ENCODE measurements at places on chromosomes 3 and 15. TPM values are rescaled to one million over a fixed set of nuclear protein-coding genes. Genes with fewer than 3 reads are reported as not detected.

GRCh38 chr15:82047453-82048400, 1.9 kb upstream of the MEX3B start:
- peaks cover 24% of the 10 kb centered on the region for H3K4me1 ChIP-seq
- 0 out of 2 replicates have a peak, but pooled peaks cover 4% of the 10 kb centered on the region for H3K36me3 ChIP-seq
- no peak for DNase-seq
- peak overlapping the region; percentile 81 for H3K4me3 ChIP-seq

NR1I2 gene
- total RNA-seq = not detected

CIDEC gene
- not detected for total RNA-seq

- peaks cover 26% of the 10 kb centered on the region for H3K4me1 ChIP-seq
- H3K36me3 ChIP-seq = peaks cover 25% of the 10 kb centered on the region
- no peaks in the 10 kb centered on the region for H3K27me3 ChIP-seq
- no peak overlapping the region for H3K4me3 ChIP-seq
These were observed 127.7 kb downstream of the ISL2 start for GRCh38 chr15:76464247-76464646.

GRCh38 chr15:65303687-65304380, 643 bp upstream of the RNU5B-1 start:
- H3K4me1 ChIP-seq = peaks cover 20% of the 10 kb centered on the region
- H3K36me3 ChIP-seq = no peaks in the 10 kb centered on the region
- peaks cover 10% of the 10 kb centered on the region for H3K27me3 ChIP-seq
- H3K27ac ChIP-seq = peak overlapping the region; percentile 99
- DNase-seq = peak; percentile 58

DNA sequence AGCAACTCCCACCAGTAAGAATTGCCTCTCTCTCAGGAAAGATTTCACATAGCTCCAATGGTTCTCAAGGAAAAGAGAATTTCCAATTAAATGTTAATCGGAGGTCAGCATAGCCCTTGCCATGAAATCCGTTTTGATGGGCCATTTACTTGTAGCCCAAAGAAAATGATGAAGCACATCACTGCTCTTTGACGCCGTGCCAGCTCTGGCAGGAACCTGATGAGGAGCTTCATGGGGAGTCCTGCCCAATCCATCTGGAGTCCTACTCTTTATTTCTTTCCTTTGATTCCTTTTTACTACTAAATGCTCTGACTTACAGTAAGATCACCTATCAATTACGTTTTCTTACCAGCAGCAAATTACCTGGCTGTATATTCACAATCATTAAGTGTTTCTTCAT, 84.7 kb downstream of the FGF12 start:
- no peaks in the 10 kb centered on the region for H3K36me3 ChIP-seq
- H3K4me3 ChIP-seq = no peak overlapping the region
- no peak overlapping the region for H3K27ac ChIP-seq
- H3K4me1 ChIP-seq = no peaks in the 10 kb centered on the region

TMC3 gene
- total RNA-seq = not detected

GOLGA8G gene
- not detected for total RNA-seq

ISG20 gene
- total RNA-seq = 0.75 TPM

GRCh38 chr3:102060814-102061213, 211.5 kb downstream of the NFKBIZ start:
- no peaks in the 10 kb centered on the region for H3K27me3 ChIP-seq
- no peaks in the 10 kb centered on the region for H3K36me3 ChIP-seq
- 0 out of 2 replicates have a peak, but pooled peaks cover 5% of the 10 kb centered on the region for H3K4me1 ChIP-seq
- H3K27ac ChIP-seq = no peak overlapping the region

DNA sequence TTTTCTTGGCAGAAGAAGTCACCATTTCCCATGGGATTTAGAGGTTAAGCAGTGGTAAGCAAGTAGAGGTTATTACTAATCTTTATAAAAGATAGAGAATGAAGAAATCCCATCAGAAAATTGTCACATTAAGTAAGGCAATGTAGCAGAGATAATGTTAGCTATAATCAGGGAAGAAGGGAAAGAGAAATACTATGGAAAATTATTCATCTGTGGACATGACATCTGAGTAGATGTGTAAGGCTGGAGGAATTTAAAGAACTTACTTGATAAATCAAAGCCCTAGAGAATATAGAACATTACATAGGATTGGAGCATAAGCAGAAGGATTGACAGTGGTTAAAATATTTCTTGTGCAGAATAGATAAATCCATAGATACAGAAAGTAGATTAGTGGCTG, 553.1 kb upstream of the CBLB start:
- H3K36me3 ChIP-seq = peaks cover 4% of the 10 kb centered on the region
- no peaks in the 10 kb centered on the region for H3K27me3 ChIP-seq
- no peak overlapping the region for H3K4me3 ChIP-seq
- no peak overlapping the region for H3K27ac ChIP-seq
- peak; percentile 10 for DNase-seq
- H3K4me1 ChIP-seq = peaks cover 51% of the 10 kb centered on the region

TMEM212 gene
- not detected for total RNA-seq

CKMT1A gene
- total RNA-seq = not detected

GRCh38 chr3:14874784-14875183, 56.0 kb downstream of the FGD5 start:
- H3K27me3 ChIP-seq = peaks cover 19% of the 10 kb centered on the region
- H3K4me3 ChIP-seq = no peak overlapping the region
- H3K4me1 ChIP-seq = no peaks in the 10 kb centered on the region
- no peaks in the 10 kb centered on the region for H3K36me3 ChIP-seq
- no peak for DNase-seq

DNA sequence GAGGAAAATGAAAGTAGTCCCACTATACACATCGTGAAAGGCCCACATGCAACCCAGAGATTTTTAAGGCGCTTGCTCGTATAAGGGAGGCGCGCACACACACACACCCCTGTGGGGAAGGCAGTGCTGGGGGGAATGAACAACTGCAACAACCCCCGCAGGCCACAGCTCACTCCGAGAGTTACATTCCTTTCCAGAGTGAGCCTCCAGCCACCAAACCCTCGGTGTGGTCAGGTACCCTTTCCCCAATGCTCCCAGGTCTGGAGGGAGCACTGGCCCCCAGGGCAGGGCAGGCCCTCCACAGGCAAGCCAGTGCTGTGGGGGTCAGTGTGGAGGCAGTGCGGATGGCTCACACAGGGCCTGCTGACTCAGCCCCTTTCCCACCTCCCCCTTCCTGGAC, 115.6 kb downstream of the OCA2 start:
- no peak overlapping the region for H3K4me3 ChIP-seq
- no peak overlapping the region for H3K27ac ChIP-seq
- no peaks in the 10 kb centered on the region for H3K27me3 ChIP-seq
- H3K4me1 ChIP-seq = no peaks in the 10 kb centered on the region
- no peaks in the 10 kb centered on the region for H3K36me3 ChIP-seq

DNA sequence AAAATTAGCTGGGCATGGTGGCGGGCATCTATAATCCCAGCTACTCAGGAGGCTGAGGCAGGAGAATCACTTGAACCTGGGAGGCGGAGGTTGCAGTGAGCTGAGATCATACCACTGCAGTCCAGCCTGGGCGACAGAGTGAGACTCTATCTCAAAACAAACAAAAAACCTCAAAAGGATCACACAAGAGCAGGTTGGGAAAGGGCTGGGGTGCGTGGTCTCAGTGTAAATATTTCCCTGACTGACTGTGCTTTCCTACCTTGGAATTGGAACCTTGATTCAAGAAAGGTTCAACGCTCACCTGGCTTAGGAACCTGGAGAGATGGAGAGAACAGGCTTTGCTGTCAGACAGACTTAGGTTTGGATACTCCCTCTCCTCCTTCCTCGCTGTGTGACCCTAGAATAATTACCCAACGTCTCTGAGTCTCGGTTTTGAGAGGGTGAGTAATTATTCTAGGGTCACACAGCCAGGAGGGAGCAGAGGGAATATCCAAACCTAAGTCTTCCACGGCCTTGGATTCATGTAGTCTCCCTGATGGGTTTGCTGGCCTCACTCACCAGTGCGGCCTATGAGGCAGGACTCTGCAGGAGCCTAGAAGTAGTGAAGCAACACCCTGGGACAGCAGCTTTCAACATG, 24.6 kb downstream of the CYP19A1 start:
- H3K27ac ChIP-seq = no peak overlapping the region
- no peak for DNase-seq
- peaks cover 27% of the 10 kb centered on the region for H3K27me3 ChIP-seq
- H3K36me3 ChIP-seq = no peaks in the 10 kb centered on the region

DNA sequence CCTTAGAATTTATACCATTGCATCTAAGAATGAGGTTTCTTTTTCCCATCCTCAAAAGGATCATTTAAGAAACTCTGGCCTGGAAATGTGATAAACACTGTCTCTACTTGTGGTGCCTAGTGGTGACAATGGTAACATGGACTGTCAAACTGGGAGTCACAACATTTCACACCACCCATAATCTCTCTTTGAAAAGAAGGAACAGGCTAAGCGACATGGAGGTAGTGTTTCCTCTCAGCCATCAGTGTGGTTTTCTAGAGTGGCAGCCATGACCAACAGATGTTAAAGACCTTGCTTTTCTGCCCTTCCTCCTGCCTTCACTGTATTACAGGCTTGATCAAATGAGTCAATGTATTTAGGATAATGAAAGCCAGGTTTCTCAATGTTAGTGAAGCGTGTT, 283.1 kb upstream of the STAC start:
- no peak for DNase-seq
- H3K27me3 ChIP-seq = no peaks in the 10 kb centered on the region
- no peaks in the 10 kb centered on the region for H3K36me3 ChIP-seq
- no peak overlapping the region for H3K27ac ChIP-seq

DNA sequence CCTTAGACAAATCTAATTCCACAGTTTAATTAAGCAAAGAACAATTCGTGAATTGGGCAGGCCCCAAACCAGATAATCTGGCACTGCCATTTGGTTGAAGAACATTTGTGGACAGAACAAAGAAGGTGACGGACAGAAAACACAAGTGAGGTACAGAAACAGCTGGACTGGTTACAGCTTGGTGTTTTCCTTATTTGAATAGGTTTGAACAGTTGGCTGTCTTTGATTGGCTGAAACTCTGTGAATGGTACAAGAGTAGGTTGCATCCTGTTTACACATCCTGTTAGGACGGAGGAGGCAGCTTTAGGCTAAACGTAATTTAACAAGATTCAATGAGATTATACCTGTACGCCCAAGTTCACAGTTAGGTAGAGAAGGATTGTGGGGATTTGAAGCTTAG, 114.4 kb downstream of the LPP start:
- no peak overlapping the region for H3K4me3 ChIP-seq
- H3K4me1 ChIP-seq = no peaks in the 10 kb centered on the region
- H3K27me3 ChIP-seq = no peaks in the 10 kb centered on the region
- H3K36me3 ChIP-seq = 0 out of 2 replicates have a peak, but pooled peaks cover 5% of the 10 kb centered on the region
- no peak for DNase-seq

GRCh38 chr3:3853544-3853943, 54.3 kb downstream of the LRRN1 start:
- no peaks in the 10 kb centered on the region for H3K4me1 ChIP-seq
- no peaks in the 10 kb centered on the region for H3K36me3 ChIP-seq
- no peaks in the 10 kb centered on the region for H3K27me3 ChIP-seq
- DNase-seq = no peak
- no peak overlapping the region for H3K4me3 ChIP-seq
- H3K27ac ChIP-seq = no peak overlapping the region

CPN2 gene
- 0.35 TPM for total RNA-seq

SEMA5B gene
- total RNA-seq = not detected

SELENOT gene
- total RNA-seq = 186 TPM

GRCh38 chr3:13594991-13595421, 46.1 kb downstream of the FBLN2 start:
- DNase-seq = no peak
- no peak overlapping the region for H3K27ac ChIP-seq
- H3K36me3 ChIP-seq = no peaks in the 10 kb centered on the region
- no peak overlapping the region for H3K4me3 ChIP-seq
